ENCODE measurements at places on chromosomes 16 and 17.

- no peak for DNase-seq
These were observed 119.5 kb downstream of the NTN1 start for GRCh38 chr17:9140550-9141424.

GRCh38 chr16:9392956-9393355, 301.5 kb downstream of the HAPSTR1 start:
- no peak for DNase-seq

- no peak for DNase-seq
These were observed 1343.0 kb downstream of the TP53TG3F start for GRCh38 chr16:34802396-34802795.

GRCh38 chr16:57004387-57005250, 15.3 kb downstream of the NLRC5 start:
- DNase-seq = no peak

DNA sequence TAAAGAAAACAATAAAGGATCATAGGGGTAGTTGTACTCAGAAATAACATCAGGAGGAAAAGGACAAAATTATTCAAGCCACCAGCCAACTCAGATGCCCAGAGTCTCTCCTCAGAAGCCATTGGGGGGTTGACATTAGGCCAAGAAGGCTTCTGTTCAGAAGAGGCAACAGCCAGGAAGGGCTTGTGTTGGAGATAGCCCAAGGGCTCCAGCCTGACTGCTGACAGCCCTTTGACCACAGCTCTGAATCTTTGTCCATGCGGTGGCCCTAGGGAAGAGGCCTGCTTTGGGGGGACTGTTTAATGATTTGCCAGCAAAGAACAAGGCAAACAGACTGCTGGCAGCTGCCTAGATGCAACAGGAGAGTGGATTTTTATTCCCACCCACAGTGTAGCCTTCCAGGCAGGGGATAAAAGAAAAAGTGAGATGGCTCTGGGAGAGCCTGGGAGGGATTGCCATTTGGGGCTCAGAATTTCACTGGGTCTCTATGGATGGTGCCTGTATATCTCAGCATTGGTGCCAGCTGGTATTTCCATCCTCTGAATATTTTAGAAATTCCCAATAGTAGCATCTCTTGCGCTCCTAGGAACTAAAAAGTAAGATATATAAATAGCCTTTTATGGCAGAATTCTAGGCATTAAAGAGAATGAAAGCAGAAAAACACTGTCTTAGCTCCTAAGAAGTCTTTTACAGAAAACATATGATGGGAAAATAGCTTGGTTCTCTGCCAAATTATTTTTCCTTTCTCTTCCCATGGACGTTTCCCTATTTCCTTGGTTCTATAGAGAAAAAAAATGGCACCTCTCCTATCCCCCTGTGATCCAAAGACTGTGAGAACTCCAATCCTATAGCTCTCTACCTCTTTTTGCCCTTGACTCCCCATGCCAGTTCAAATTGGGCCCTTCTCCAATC, 29.4 kb upstream of the SUPT4H1 start:
- DNase-seq = peak; percentile 23

DNA sequence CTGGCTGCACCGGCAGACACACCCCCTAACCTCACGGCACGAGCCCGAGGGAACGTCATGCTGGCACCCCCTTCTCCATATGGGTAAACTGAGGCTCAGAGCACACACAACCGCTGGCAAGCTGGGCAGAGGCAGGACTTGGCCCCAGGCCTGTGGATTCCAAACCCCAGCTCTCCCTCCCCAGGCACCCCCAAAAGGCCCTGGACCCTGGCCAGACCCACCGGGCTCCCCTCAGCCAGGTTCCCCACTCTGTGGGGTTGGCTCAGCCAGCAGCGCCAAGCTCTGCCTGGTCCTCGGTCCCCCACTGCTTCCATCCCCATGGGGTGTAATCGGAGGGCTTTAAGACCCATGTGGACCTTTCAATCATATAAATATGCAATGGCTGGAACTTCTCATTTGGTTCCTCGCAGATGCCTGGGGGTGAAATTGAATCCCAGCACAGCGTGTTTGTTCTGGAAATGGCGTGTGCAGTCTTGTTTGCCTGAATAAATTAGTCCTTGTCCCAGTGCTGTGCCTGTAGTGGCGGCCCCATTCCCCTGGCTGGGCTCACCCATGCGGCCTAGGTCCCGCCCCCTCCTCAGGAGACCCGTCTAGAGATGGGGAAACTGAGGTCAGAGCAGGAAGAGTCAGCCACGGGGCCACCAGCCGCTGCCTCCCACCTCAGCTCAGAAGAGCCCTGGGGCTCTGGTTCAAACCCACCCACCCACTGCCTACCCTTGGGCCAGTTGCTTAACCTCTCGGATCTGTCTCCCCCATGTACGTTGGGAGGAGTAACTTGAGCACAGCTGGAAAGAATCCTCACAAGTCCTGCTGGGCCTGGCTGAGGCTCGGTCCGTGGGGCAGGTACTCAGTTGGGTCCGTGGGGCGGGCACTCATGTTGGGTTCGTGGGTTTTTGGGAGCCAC, 57.3 kb downstream of the ZFPM1 start:
- no peak for DNase-seq

GRCh38 chr17:71440513-71440912, 680.3 kb upstream of the SOX9 start:
- DNase-seq = no peak

All from cerebellar nuclear complex (tissue), 1 donor.